ENCODE measurements at places on chromosomes 1 and 21.

DNA sequence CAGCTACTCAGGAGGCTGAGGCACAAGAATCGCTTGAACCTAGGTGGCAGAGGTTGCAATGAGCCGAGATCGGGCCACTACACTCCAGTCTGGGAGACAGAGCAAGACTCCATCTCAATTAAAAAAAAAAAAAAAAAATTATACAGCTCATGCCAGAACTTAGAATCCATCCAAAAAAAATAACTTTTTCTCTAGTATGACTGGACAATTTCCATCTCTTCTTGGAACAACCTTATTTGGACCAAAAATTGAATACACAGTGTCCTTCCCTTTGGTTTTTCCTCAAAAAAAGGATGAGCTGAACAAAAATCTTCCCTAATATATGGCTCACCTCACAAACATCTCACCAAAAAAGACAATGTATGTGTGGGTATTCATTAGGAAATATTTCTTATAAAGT lies 73.7 kb downstream of the TOR3A start:
- DNase-seq, result no peak

- no peak for DNase-seq
Measured at GRCh38 chr1:118032883-118033282, 103.3 kb downstream of the WDR3 start.

DNA sequence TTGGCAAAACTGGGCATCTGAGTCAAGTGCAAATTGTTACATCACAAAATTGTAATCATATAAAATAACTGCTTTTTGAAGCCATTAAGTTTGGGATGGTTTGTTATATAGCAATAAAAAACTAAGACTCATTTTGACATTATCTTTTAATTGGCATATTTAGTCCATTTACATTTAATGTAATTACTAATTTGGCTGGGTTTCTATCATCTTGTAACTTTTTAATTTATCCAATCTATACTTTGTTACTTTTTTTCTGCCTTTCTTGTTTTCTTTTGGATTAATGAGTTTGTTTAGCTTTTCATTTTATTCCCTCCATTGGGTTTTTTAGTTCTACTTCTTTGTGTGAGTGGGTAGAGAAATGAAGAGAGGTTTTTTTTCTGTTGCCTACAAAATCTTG lies 76.3 kb downstream of the DRAM2 start:
- no peak for DNase-seq

DNA sequence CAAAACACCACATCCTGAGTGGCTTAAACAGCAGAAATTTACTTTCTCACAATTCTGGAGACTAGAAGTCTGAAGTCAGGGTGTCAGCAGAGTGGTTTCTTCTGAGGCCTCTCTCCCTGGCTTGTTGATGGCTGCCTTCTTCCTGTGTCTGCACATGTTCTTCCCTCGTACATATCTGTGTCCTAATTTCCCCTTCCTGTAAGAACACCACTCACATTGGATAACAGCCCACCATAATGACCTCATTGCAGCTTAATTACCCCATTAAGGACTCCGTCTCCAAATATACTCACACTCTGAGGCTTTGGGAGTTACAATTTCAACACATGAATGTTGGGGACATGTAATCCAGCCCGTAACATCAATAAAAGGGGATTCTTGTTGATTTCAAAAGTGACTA lies 23.4 kb downstream of the C8A start:
- DNase-seq, result no peak

DNA sequence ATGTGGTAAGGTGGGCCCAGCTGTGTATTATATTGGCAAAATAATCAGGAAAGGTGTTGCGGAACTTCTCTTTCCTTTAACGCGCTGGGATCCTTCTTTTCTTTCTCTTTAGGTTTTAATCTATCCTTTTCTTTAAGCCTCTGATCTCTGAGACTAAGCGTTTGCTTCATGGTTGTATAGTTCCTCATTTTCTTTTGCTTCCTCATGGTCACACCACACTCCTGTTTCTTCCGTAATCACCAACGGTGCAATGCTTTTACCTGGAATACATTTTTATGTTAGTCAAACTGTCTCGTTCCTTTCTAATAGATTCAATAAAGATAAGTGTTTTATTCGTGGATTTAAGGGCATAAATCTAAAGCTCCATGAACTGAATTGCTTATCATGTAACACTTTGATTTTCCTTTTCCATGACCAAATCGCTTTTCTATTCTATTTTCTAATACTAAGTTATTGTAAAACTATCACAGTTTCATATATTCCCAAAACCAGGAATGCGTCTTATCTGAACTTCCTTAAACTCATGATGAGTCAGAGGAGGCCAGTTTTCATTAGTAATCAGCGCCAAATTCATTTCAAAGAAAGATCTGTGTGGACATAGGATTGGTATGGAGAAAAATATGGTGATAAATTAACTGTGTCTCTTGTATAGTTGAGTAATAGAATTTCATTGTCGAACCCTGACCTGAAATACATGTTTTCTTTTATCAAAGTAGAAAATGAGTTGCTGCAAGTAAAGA lies 12.2 kb downstream of the SDCCAG8 start:
- peak; percentile 82 for DNase-seq

DNA sequence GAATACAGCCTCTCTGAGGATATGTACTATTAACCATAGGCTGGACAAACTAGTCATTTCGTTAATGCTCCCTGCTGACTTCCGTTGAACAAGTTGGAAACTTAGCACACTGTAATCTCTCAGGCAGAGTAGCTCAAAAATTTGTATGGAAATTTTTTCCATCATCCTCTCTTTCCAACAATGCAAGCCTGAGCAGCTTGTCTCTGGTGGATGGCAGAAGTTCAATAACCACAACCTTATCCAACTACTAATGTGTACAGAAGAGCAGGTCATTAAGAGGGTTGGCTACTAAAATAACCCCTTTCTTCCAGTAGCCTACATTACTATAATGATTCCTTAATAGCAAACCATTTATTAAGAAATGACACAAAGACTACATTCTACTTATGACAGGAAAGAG lies 262.3 kb downstream of the NFIA start:
- DNase-seq, result no peak

- peak; percentile 57 for DNase-seq
Measured at GRCh38 chr1:975896-976683, 5.8 kb downstream of the PERM1 start.

Data from MV-4-11 (cell line).